Umbilical cord (tissue), 2 donors: ENCODE measurements at places on chromosomes 11 and 22. TPM values are rescaled to one million over a fixed set of nuclear protein-coding genes. Genes with fewer than 3 reads are reported as not detected.

GRCh38 chr11:76524461-76524860, 79.6 kb downstream of the EMSY start:
- no peak for DNase-seq

DNA sequence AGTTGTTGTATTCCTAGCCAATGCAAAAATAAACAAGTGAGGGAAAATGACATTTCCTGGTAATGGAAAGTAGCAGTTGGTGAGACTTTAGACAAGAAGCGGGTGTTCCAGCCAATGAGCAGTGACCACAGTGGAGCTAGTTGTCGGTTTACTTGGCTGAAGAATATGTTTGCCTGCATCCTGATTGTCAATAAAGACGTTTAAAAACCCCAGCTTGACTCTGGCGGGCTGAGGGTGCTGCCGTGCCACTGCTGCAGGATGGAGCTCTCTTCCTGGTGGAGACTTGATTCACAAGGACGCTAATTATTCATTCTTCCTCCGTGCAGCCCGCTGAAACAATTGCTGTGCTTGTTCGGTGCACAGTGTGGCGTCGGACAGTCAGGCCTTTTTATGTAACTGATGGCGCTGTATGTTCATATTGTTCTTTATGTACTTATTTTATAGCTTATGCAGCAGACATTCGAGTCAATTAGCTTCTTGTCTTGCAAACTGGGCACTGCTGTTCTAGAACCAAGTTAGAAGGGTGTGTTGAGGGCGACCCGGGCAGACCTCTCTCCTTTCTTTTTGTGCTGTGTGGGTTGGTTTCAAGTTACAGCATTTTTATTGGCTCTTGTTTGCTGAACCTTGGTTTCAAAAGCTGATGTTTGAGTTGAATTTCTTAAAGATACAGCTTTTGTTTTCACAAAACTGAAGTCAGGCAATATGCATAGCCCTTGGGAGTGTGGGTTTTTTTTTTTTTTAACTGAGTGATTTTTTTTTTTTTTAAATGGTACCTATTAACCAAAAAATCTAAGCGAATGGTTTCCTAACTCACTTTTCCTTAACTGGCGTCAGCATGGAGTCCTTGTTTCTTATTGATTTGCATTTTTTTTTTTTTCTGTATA, 153.9 kb downstream of the TEAD1 start:
- DNase-seq = peak; percentile 94

DNA sequence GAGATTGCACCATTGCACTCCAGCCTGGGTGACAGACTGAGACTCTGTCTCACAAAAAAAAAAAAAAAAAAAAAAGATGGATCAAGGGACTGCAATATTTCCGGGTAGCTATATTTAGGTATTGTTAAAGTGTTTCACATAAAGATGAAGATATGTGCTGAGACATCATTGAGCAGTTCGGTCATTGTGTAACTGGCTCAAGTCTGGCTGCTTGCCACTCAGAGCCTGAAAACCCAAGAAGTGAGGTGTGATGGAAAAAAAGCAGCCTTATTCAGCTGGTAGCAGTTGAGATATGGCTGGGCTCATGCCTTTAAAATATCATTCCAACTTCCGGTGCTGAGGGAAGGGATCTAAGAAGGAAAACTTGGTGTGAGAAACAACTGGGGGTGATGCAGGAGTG, 46.9 kb downstream of the LUZP2 start:
- DNase-seq = no peak

DNA sequence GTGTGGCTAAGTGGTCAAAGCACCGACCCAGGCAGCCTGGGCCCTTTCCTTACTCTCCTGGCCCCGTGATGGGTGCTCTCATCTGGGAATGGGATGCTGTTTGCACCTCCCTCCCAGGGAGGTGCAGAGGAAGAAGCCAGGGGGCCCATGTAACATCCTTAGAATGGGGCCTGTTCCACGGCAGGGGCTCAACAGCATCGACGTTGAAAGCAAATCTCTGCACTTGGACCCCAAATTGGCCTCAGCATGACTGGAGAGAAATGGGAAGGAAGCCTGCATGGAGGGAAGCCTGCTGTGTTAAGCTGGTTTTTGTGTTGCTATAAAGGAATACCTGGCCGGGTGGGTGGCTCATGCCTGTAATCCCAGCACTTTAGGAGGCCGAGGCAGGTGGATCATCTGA, 1288.4 kb downstream of the TBC1D22A start:
- DNase-seq = no peak

DNA sequence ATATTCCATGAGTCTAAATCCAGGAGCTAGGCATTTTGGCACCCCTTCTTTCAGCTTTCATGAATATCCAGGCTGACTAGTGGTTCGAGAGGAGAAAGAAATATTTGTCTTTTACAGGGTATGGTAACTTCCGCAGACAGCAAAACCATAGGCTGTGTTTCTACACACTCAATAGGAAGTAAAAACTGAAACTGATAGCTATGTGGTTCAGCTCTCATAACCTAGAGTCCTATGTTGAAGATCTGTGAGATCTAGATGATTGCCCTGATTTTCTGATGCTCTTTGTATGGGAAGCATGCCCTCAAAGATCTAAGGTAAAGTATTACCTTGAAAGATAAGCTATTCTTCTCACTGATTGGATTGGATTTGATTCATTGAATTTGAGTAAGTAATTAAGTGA, 118.3 kb downstream of the CD44 start:
- DNase-seq = no peak

DNA sequence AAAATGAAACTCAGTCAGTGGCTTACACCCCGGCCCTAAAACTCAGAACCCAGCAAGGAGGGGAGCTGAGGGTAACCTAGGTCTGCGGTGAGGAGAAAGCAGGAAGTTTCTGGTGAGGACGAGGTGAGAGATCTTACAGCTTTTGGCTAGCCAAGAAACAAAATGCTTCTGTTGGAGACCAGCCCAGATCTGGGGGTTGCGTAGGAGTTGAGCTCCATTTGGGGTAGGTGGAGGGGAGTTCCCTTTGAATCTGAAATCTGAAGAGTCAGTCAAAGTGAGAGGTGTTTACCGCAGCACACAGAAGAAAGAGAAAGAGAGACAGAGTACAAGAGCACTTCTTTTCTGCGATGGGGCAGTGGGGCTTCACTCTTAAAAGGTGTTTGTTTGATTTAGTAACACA, 29.6 kb downstream of the EHF start:
- no peak for DNase-seq

The SYT9 gene
- 8.7 TPM for total RNA-seq

DNA sequence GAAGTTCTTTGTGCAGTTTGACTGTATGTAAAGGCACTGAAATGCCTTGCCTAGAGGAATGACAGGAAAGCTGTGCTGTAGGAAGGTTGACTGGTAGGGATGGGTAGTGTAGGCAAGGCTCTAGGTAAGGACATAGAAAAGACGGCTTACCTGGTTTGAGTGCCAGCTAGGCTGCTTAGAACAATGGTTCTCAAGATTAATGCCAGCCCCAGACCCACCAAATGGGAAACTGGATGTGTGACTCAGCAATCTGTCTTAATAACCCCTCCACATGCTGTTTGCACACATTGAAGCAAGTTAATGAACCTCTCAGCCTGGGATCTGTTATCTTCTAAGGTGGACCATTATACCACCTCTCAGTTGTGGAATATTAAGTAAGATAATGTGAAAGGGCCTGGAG, 3.7 kb downstream of the RPS3 start:
- no peak for DNase-seq

DNA sequence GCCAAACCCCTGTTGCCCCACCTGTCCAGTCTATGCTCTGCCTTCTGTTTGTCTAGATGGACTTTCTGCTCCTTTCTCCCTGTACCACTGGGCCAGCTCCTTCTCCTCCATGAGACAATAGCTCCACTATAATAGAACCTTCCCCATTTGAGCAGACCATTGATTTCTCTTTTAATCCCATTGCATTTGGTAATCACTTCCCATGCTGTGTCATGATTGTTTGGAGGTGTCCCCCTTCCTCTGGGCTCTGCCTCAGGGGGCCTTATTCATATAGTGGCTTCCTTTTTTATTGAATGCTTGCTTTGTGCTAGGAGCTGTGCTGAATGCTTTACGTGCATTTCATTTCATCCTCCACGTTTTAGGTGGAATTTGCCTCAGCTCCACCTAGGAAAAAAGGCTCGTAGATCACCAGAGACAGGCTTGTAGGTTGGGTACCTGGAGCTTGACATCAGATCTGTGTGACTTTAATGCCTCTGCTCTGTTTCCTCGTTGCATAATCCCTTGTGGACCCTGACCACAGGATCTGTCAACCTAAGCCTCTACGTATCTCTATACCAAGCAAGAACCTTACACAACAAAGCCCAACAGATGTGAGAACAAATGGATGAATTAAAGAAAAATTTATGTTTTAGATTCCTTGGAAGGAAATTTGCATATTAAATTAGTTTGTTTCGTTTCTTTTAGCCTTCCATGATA, 106.2 kb upstream of the RASSF10 start:
- no peak for DNase-seq

GRCh38 chr11:111562692-111563389, 22.3 kb downstream of the LAYN start:
- DNase-seq = no peak
